ENCODE measurements at places on chromosomes 2 and 18.

- no peak for DNase-seq
Observed at GRCh38 chr2:67320861-67321587, 76.1 kb upstream of the ETAA1 start.

DNA sequence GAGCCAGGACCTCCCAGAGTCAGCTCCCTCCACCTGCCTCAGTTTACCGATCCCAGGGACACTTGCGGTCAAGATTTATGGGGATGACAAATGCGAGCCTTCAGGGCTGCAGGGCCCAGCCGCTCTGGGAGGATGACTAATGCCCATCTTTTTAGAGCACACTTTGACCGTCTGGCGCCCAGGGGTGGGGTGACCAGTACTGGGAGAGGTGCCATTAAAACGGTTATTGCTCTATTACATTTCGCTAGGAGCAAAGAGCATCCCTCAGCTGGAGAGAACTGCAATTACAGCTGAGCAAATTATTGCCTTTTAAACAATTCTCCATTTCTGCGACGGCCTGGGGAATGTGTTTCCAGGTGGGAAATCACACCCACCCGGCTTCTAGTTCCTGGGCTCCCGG is 42.6 kb upstream of the HPCAL1 start:
- DNase-seq = no peak

GRCh38 chr2:200416878-200417277 is 93.0 kb downstream of the KCTD18 start:
- DNase-seq = no peak

DNA sequence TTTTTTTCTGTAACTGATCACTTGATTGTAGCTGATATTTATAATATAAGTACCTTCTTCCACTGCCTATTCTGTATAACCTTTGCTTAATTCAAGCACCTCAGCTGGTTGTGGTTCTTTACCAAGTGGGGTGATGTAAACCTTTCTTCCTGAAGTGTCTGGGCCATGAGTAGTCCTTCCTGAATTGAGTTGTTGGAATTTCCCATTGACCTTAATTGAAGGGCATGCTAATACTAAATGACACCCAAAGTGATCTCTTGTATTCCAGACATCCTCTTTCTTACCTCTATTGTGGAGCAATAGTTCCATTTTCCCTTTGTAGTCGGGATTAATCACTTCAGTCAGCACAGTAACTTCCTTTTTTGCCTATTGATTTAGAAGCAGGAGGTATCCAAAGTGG is 1496.8 kb upstream of the CELF4 start:
- DNase-seq = no peak

GRCh38 chr2:127569666-127570065 is 34.2 kb downstream of the MYO7B start:
- no peak for DNase-seq

- no peak for DNase-seq
Observed at GRCh38 chr2:112163541-112163981, 25.4 kb downstream of the FBLN7 start.

DNA sequence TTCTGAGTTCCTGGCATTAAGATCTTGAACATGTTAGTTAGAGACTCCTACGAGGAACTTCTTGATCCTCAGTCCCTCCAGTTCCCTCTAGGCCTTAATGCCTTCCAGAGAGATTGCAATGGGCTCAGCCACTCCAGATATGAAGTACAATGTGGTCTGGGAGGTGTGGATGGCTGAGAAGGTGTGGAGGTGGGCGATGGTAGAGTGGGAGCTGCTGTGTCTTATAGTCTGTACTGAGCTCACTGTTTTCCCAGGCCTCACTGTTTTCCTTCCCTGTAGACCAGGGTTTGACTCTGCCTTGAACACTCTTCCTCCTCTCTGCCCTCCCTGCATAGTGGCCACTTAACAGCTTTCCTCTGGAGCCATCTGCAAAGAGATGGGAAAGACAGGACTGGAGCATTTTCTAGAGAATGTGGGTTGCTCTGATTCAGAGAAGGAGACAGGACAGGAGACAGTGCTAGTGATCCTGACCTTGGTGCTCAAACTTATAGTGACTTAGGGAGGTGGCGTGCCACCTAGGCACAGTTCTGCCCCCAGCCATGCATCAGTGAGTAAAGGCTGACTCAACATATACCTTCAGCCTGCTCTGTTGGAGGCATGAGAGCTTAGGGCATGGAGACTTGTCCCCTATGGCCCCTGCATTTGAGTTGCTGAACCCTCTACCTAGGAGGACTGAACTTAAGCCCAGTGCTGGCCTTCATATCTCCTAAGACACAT is 129.7 kb downstream of the TDRD15 start:
- DNase-seq = no peak

DNA sequence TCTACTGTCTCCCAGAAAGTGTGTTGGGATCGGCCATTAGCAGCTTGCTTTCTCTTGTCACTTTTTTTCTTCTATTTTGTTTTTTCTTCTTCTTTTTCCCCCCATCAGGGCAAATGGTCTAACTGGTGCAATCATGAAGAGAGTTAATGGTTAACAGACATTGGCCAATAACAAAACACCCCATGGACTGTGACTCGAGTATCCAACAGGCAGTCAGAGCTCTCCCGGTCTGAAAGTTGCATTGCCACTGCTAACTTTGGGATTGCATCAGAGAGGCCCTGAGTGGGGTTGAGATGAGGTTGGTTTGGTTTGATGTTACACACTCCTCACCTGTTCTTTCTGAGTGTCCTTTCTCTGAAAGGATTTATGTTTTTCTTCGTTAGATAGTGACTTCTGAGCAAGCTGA is 12.9 kb upstream of the SNORC start:
- no peak for DNase-seq

DNA sequence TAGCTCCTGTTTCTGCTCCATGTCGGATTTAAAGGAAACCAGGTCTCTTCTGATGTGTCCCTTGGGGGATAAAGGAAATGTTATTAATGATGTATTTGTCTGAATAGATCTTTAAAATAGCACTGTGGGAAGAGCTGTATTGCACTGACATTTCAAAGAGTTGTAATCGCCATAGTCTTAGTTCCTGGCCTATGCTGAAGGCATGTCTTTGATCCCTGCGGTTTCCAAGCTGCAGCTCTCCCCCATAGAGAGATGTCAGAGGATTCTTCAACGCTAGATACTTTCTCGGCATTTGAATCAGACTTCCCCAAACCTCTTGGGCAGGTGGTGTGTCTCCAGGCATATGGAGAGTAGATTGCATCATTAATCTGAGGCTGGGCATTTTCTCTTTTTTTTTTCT is 40.4 kb downstream of the NAT8 start:
- no peak for DNase-seq

GRCh38 chr2:348361-348916 is 60.5 kb upstream of the ALKAL2 start:
- no peak for DNase-seq

GRCh38 chr2:28721601-28722191 is 29.9 kb upstream of the PPP1CB start:
- DNase-seq = no peak

GRCh38 chr2:8219631-8220355 is 462.1 kb upstream of the ID2 start:
- no peak for DNase-seq

DNA sequence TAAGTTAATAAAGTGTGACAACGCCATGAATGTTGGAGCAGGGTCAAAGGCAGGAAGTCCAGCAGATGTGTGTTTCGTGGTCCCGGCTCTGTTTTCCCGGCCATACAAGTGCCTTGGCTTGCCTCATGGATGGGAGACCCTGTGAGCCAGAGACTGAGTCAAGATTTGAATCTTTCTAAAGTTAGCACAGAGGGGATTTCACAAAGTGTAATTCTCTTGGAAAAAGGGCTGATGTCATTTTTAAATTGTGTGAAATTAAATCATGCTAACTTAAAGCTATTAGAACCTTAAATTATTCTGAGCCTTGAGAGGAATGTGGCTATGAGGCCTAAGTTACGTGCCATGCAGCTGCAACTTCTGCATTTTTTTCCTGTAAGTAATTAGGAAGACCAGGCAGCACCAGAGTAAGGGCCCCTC is 38.3 kb upstream of the RALBP1 start:
- DNase-seq = no peak

DNA sequence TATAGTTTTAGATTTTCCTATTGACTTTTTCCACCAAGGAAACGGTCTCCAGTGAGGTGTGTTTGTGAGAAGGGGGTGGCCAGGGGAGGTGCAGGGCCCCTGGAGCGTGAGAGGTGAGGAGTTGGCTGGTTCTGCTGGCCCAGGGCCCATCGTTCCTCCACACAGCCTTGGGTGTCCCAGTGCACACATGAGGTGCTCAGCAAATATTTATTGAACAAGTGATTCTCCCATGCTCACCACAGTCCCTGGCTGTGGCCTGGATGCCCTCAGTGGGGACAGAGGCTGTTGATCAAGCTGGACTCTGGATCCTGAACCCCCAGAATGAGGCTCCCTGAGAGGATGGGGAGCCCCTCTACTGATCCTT is 5.0 kb downstream of the HAAO start:
- DNase-seq = no peak

DNA sequence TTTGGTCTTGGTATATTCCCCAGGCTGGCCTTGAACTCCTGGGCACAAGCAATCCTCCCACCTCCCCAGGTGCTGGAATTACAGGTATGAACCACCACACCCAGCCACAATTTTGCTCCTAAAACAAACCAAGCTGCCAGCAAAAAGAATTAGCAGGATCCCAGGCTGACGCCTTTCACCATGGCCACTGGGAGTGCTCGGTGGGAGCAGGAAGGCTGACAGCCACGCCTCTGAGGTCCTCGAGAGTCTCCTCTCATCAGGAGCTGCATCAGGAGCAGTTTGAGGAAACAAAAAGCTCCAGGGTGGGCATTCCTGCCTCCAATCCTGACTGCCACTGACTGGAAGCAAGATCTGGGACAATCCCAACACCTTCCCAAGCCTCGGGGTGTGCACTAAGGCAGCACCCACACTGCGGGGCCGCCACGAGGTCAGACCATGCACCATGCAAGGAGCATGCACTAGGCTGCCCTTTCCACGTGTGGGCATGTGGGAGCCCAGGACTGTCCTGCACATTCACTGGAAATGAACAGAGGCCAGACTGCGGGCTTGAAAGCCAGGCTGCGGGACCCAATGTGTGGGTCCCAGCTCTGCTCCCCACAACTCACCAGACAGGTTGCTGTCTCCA is 51.4 kb downstream of the TFCP2L1 start:
- DNase-seq = no peak

DNA sequence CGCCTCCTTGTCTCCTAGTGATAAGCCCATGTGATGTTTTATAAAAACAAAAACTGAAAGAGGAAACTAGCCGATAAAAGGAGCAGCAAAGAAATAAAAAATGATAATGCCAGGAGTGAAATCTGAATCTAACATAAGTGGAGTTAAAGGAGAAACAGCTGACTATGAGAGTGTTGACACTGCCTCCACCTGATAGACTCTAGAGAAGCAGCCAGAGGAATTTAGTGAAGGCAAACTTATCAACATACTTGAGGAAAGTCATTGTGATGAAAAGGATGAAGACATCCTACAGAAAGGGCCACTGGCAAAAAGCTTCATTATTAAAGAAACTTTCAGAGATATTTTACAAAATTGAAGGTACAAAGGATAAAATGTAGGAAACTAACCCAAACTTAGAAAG is 1.9 kb downstream of the M1AP start:
- DNase-seq = no peak

- DNase-seq = no peak
Observed at GRCh38 chr18:4806331-4806730, 351.2 kb upstream of the DLGAP1 start.

DNA sequence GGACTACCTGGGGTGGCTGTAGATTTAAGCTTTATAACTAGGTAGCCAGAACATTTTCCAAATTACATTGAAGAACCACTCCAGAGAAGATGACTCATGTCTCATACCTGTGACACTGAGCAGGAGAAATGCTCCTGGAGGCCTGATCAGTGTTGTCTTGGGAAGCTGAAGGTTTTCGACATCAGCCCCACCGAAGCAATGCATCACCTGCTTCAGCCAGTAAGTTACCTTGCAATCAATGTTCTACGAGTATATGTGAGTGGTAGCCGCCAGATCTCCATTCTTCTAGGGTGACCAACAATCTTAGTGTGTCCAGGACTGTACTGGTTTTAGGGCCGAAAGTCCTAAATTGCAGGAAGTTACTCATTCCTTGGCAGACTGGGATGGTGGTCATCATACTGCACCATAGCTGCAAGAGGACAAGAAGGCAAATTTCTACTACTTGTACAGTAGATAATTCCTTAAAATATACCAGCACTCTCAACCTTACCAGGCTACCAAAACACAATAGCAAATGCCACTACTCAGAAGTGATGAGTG is 109.3 kb upstream of the LINC00305 start:
- no peak for DNase-seq

DNA sequence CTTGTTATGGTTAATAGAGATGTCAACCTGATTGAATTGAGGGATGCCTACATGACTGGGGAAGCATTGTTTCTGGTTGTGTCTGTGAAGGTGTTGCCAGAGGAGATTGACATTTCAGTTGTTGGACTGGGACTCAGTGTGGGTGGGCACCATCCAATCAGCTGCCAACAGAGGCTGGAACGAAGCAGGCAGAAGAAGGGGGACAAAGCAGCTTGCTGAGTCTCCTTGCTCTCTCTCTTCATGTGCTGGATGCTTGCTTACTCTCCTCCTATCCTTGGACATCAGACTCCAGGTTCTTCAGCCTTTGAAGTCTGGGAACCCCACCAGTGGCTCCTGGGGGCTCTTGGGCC is 22.2 kb upstream of the SMAD4 start:
- DNase-seq = no peak

DNA sequence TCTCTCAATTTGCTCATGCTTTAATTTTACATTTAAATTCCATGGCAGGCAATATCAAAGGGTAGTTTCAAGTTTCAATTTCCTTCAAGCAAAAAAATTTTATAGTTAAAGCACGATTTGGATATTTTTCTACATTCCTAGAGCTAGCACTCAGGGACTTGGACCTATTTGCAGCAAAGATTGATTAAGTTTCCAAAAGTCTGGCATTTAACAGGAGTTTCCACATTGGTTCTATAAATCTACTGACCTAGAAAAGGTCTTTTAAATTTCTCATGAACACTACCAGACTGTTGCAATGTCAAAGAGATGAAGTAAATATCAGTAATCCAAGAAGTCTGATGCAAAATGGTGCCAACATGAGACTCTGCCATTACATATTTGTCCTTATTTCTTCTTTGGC is 253.7 kb upstream of the LINC00305 start:
- DNase-seq = no peak

GRCh38 chr2:232422051-232422450 is 15.4 kb downstream of the ALPG start:
- no peak for DNase-seq

GRCh38 chr2:38394041-38394440 is 17.0 kb upstream of the ATL2 start:
- no peak for DNase-seq

- DNase-seq = no peak
Observed at GRCh38 chr2:86000938-86001312, 104.8 kb downstream of the POLR1A start.

GRCh38 chr2:102871707-102872106 is 109.9 kb downstream of the TMEM182 start:
- DNase-seq = no peak

All from effector memory CD4-positive, alpha-beta T cell (primary cell).